Fibroblast of skin of abdomen (primary cell): ENCODE measurements at places on chromosomes 7 and 10.
A peak's percentile ranks its signal among the peaks of the same experiment; 100 is the strongest.

DNA sequence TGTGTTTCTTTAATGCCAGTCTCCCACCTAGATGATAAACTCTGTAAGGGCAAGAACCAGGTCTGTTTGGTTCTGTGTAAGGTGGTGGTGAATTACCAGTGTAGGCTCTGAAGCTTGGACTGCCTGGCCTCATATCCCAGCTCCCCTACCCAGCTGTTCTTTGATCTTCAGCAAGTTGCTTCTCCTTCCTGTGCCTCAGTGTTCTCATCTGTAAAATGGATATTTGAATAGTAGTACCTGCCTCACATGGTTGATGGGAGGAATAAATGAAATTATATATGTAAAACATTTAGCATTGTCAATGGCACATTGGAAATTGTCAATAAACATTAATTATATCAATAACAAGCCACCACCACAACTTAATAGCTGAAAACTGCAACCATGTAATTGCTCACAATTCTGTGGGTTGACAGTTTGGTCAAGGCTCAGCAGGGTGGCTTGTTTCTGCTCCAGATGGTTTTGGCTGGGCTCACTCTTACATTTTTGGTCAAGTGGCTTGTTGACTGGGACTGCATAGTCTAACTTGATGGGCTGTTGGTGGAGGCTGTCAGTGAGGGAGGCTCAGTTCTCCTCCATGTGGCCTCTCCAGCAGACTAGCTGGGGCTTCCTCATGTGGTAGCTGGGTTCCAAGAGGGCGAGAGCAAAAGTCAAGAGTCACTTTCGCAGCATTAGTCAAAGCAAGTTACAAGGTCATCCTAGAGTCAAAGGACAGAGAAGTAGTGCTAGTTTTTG lies 84.5 kb upstream of the DUSP5 start:
- no peak for DNase-seq

- no peak for DNase-seq
Measured at GRCh38 chr7:40753455-40753854, 618.6 kb downstream of the SUGCT start.

- no peak for DNase-seq
Measured at GRCh38 chr10:79005126-79005810, 63.5 kb upstream of the ZMIZ1 start.

- no peak for DNase-seq
Measured at GRCh38 chr7:128963327-128963757, 25.6 kb downstream of the IRF5 start.

DNA sequence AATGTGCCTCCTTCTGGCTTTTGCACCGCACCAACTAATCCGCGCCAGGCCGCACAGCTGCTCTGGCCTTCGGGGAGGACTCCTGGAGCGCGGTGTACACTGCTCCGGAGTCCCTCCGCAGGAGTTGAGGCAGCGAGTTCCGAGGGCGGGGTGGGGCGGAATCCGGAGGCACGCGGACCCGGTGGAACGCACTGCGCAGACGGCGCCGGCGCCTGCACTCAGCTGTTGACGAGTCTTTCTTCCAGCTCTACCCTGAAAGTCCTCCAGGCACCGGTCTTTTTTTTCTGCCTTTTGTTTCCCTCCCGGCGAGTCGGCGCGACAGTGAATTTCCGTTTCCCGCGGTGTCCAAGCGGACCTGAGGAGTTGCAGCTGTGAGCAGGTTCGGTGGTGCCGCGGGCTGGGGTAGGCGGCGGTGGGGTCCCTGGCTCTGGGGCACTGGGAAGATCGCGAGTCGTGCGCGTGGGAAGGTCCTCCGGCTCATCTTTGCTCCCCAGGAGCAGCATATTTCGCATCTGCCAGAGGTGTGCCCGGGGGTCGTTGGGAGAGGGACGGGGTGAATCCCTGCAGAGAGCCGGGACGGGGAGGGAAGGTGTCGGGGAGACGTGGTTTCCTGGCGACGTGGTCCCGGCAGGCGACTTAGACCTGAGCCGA lies 44.1 kb downstream of the SFTPD start:
- DNase-seq, result peak; percentile 74

- no peak for DNase-seq
Measured at GRCh38 chr7:8702807-8703206, 269.4 kb downstream of the NXPH1 start.

DNA sequence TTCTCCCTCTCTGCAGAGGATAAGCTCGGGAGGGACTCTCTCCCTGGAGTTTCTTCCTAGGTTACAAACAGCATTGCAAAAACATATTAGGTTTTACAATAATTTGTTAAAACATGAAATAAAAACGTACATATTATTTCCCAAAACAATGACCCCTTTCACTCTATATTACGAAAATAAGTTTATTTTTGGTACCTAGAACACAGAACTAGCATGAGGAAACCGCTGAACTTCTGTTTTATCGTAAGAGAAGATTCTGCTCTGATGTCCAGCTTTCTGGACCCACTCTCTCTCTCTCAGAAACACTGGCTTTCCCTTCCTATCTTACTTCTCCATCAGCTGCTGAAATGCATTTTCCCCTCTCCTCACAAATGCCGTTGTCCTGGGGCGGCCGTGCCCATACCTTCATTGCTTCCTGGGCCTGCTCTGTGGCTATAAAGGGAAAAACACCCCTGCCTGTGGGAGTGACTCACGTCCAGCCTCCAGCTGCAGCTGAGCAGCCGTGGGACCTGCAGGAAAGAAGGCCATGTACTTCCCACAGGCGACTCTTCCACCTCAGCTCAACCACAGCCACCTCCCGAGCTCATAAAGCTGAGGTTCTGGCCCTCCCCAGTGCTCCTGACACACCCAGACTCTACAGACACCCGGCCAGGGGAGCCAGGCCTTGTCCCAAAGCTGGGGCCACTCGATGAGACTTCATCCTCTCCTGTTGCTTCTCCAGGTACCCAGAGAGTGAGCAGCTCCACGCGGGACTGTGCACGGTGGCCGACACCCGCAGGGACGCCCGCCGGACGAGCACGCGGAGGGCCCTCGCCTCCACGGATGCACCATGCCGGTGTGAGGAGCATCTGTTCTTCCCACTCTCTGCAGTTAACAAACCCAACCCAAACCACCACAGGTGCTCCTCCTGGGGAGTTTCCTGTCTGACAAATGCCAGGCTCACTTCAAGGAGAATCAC lies 3.1 kb downstream of the GPER1 start:
- DNase-seq, result no peak
